Activated naive CD4-positive, alpha-beta T cell (primary cell): ENCODE measurements at places on chromosomes 7 and 10.

DNA sequence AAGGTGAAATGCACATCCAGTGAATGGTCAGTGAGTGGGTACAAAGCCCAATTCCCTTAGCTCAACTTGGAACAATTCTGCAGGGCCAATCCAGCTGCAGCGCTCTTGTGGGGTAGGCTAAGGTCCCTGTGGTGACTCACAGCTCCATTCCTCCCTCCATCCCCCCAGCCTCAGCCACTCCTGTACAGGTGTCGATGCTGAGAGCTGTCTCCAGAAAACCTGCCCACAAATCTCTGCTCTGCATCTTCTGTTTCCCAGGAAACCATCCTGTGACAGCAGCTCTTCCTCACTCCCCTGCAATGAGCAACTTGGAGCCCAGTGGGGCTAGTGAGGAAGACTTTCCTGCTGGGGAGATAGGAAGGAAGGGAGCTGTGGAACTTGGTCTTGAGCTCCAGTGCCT, 244.7 kb upstream of the GPR26 start:
- no peak for DNase-seq

- no peak for DNase-seq
Measured at GRCh38 chr7:157889480-157889879, 552.7 kb downstream of the DNAJB6 start.

DNA sequence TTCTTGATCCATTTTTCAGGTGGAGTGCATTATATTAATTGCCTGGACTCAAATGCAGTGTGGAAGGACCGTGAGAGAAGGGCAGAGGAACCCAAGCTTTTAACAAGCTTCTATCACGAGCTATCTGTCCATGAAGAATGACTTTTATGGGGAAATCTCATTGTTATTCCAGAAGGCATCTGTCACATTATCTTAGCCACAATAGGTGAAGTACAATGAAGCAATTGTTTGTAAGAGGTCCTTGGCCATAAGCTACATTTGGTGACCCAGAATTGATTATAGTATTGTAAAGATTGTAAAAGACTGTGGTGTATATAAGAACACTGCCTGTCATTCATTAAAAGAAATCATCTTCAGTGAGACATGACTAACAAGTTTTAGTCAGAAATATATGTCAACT, 58.6 kb upstream of the RELN start:
- no peak for DNase-seq

- no peak for DNase-seq
Measured at GRCh38 chr7:107394276-107394675, 75.6 kb upstream of the GPR22 start.

DNA sequence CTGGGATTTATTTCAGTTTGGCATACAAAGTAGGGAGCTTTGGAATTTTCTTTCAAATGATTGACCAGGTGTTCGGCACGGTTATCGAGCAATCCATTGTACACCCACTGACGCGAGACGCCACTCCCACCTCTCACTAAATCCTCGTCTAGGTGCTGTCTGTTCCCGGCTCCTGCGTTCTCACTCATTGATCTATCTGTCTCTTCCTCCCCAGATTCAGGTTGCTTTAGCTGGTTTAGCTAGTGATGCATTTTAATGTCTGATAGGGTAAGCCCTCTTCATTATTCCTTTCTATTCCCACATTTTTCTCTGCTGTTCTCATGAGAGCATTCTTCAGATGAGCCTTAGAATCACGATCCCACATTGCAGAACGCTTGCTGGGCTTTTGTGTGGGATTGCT, 91.7 kb downstream of the ELFN1 start:
- no peak for DNase-seq

GRCh38 chr7:80279760-80280159, 145.1 kb downstream of the GNAI1 start:
- no peak for DNase-seq

GRCh38 chr7:22219036-22219435, 137.9 kb downstream of the RAPGEF5 start:
- DNase-seq, result no peak

DNA sequence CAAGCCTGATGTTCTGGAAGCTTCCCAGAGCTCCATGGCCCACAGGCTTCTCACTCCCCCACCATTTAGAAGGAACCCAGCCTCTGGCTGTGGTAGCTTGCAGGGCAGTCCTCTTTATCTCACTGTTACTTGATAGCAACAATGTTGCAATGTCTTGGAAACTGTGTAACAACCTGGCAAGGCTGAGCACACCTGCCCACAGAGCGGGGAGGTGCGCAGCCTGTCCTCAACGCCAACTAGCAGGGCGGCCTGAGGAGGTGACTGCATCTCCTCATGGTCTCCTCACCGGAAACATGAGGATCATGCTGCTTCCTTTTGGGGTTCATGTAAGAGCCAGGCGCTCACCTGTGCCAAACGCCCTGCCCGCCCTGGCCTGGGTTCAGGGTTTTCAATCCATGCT, 43.7 kb upstream of the INSIG1 start:
- DNase-seq, result no peak

DNA sequence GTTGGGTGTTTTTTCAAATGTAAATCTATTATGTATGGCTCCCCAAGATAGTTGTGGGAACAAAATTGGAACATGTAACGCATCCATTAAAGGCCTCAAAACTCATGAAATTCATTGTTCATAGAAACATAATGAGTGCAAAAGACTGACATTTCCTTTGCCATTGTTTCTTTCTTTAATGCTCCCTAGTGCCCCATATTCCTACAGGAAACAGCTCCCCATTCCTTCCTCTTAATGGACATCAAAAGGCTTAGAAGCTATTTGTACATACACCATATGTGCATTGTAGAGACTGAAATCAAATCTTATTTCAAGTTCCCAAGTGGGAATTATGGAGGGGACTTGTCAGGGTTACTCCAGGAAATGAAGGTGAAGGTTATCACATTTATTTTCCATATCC, 139.1 kb downstream of the AHR start:
- no peak for DNase-seq

DNA sequence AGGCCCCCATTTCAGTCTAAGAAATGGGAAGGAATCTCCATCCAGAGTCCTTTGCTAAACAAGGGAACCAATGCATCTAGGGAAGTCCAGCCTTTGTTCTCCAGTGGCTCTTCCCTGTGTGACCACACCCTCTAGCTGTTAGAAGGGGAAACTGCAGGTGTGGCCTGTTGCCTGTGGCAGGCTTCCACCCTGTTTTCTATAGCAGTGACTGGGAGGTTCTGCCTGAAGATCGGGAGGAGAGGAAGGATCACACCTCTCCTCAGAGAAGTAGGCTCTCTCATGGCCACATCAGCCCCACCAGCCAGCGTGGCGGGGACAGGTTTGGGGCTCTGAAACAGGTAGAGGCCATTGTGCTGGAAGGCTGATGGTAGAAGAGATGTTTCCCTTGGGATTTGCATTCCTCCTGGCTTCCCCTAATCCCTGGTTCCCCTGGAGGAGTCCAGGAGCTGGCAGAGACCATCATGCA, 47.7 kb upstream of the TRIM8 start:
- no peak for DNase-seq

DNA sequence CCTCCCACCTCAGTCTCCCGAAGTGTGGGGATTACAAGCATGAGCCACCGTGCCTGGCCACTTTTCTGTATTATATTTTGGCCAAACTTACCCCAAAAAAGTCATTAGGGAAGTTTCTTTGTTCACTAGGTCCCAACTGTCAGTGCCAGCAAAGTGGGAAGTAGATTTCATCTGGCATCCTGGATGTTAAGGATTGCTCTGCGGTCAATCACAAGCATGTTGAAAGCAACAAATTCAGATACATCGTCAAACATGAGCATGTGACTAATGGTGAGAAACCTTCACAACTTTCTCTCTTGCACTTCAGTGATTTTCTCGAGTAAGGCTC, 14.3 kb upstream of the LRRC17 start:
- no peak for DNase-seq

- no peak for DNase-seq
Measured at GRCh38 chr7:18481776-18482175, 13.8 kb upstream of the HDAC9 start.

GRCh38 chr10:103572347-103573204, 79.1 kb downstream of the NEURL1 start:
- DNase-seq, result no peak

DNA sequence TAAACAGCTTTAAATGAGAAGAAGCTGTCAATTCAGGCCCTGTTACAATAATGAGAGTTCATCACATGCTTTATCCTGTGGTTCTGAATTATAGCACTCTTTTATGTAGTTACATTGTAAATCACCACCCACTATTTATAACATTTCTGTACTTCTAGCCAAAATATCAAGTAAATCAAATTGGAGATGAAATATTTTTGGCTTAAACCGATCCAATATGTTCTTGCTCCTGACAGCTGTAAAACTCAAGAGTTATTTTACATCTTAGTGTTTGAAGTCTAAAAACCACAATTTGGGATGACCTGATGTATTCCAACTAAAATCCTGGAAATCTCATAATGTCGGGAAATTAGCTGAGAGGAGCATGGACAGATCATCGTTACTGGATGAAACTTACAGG, 371.2 kb upstream of the LRRN3 start:
- no peak for DNase-seq

- DNase-seq, result no peak
Measured at GRCh38 chr7:76383089-76383944, 24.5 kb upstream of the YWHAG start.

DNA sequence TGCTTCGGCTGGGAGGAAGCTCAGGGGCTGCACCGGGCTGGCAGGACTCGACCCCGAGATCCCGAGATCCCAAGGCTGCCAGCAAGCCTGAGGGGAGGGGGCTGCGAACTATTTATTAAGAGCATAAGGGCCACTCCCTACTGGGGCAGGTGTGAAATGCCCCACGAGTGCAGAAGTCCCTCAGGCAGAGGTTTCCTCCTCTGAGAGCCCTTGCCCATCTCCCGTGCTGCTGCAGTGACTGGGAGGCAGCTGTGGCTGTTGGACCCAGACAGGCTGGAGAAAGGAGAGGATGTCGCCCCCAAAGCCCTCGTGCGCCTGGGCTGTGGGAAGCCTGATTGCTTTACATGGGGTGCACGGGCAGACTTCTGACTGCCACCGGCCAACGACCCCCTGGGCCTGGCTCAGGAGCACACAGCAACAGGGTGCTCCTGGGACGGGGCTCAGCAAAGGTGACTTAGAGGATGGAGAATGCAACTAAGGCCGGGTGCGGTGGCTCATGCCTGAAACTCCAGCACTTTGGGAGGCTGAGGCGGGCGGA, 39.8 kb downstream of the RGS10 start:
- DNase-seq, result no peak

GRCh38 chr10:66822801-66823200, 103.0 kb upstream of the LRRTM3 start:
- DNase-seq, result no peak

DNA sequence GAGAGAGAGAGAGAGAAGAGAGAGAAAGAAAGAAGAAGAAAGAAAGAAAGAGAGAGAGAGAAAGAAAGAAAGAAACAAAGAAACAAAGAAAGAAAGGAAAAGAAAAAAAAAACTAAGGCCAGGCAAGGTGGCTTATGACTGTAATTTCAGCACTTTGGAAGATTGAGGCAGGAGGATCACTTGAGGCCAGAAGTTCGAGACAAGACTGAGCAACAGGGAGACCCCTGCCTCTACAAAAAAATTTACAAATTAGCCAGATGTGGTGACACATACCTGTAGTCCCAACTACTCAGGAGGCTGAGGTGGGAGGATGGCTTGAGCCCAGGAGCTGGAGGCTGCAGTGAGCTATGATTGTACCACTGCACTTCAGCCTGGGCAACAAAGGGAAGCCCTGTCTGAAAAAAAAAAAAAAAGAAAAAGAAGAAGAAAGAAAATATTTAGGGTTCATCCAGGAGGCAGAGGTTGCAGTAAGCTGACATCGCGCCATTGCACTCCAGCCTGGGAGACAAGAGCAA, 2.8 kb downstream of the SERPINE1 start:
- no peak for DNase-seq

GRCh38 chr10:11163780-11164550, 146.3 kb downstream of the CELF2 start:
- DNase-seq, result no peak

DNA sequence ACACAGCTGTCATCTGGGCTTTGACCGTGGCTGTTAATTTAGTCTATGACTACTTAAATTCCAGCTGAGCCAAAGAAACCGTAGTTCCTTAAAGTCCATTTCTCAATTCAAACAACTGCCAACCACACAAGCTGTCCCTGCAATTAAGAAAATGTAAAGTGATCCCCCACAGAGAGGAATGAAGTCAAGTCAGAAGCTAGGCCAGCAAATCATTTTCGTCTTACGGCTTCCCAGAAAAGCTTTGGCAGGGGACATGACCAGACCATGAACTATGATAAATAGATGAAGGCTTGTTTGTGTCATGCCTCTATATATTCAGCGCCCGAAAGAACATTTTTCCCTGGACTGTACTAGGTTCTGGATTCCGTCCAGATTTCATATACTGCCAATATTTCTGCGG, 54.6 kb downstream of the HACD1 start:
- DNase-seq, result no peak

- no peak for DNase-seq
Measured at GRCh38 chr10:91885362-91886079, 23.8 kb downstream of the FGFBP3 start.

GRCh38 chr7:28698840-28699239, 259.3 kb downstream of the TRIL start:
- DNase-seq, result no peak
